ENCODE measurements at places on chromosomes 11 and 22.

DNA sequence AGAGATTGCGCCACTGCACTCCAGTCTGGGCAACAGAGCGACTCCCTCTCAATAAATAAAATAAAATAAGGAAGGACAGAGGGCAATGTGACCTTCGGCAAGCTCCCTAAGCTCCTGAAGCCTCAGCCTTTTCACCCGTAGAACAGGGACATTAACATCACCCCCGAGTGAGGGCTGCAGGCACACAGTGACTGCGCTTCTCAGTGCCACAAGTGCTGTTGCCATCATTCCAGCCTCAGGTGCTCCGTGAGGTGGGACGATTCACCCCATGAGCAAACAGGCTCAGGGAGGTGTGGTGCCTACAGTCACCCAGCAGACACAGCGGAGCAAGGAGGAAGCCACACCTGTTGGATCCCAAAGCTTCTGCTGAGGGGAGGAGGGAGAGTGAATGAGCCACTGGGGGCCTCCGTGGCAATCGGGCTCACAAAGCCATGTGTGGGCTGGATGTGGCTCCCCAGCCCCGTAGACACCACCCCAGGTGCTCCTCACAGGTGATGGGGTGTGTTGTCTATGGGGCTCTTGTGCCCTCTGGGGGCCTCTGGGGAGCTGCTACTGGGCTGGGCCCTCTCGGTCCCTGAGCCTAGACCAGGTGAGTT, 9.1 kb upstream of the TCF20 start:
- DNase-seq = no peak

DNA sequence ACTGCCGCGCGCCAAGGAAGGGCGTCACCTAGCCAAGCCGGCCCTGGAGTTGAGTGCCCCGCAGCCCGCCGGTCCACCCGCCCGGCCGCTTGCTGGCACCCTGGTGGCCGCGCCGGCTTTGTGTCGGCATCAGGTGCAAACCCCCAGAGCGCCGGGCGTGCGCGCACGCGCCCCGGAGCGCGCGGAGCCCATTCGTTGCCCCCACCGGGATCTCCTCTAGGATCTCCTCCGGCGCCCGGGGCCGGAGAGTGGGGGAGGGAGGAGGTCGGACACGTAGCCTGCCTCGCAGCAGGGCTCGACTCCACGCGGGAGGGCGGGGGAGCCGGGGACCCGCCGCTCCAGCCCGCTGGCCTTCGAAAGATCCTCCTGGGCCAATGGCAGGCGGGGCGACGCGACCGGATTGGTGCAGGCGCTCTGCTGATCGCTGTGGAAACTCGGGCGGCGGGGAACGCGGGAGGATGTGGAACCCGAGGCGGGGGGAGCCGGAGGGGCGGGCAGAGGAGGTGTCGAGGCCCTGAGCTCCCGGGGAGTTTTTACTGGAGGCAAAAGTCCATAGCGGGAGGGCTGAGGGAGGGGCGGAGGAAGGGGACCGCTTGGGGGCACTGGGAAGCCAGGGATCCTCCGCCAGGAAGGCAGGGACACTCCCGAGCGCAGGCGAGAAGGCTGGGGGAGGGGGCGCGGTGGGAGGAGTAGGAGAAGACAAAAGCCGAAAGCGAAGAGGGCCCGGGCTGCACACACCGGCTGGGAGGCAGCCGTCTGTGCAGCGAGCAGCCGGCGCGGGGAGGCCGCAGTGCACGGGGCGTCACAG, at the start of gene FADS2:
Gene FADS2, plus strand, starts transcription at position 730 of the 808 bp plus-strand sequence. CDS start 91 bp downstream, outside the sequence.
- peak; percentile 41 for DNase-seq

DNA sequence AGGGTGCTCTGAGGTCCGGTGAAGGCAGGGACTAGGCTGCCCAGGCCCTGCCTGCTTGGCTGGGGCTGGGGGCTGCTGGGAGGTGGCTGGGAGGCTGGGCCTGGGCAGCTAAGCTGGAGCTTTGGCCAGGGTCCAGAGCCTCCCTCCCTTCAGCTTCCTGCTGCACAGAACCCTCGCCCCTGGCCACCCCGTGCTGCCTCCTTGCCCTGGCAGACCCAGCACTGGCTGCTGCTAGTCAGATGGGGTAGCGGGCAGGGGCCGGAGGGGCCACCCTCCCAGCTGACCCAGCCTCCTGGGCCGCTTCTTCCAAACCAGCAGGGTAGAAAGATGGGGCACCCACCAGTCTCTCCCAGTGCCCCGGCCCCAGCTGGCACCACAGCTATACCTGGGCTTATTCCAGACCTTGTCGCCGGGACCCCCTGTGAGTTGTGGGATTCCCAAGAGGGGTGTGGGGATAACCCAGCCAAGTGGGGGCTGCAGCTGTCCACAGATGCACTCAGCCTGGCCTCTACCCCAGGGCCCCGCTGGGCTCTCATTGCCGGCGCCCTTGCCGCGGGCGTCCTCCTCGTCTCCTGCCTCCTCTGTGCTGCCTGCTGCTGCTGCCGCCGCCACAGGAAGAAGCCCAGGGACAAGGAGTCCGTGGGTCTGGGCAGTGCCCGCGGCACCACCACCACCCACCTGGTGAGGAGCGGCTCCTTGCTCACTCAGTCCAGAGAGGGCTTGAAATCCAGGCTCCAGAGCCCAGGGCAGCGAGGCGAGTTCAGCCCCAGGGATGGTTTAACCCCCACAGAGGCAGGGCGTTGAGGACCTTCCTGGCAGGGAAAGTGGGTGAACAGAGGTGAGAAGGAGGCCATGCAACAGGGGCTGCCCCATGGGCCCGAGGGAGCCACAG, at the start of gene SYT8:
Gene SYT8, plus strand, starts transcription at position 212 of the 892 bp plus-strand sequence. Its CDS starts 116 bp downstream, at position 328.
- DNase-seq = no peak

DNA sequence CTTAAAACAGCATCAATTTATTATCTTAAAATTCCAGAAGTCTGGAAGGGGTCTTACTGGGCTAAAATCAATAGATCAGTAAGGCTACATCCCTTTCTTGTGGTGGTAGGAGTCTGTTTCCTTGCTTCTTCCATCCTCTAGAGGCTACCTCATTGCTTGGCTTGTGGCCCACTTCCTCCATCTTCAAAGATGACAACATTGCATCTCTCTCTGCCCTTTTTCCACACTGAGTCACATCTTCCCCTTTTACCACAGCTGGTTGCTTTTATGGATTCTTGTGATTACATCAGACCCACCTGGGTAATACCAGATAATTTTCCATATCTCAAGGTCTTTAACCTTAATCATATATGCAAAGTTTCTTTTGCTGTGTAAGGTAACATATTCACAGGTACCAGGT, 60.9 kb downstream of the GRIA4 start:
- DNase-seq = no peak

DNA sequence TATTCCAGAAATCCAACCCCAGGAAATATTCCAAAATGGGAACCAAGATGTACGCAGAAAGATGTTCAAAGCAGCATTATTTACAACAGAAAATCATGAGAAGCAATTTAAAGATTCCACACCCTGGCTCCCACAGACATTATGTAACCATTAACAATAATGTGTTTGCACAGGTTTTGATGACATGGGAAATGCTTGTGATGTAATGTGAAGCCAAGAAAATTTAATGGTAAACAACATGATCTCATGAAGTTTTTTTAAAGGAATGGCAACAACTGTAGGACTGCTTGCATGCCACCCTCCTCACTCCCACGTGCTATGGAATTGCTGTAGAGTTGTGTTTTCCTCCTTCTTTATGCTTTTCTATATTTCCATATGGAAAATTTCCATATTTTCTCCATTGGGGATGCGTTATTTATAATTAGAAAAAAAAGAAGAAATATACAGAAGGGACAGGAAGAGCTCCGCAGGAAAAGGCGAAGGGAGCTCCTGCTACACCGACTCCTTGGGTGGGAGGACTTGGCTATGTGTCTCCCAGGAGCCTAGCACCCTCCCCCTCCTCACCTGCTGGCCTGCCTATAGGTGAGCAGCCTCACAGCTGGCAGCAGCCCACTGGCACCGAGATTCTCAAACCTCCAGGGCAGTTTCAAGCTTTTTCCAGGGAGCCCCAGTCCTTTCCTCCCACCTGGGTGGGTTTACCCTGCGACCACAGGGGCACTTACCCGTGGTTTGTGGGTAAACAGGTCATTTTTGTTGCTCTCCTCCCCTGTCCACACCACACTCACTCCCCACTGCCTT, 20.9 kb downstream of the LRFN4 start:
- DNase-seq = no peak

GRCh38 chr22:28151151-28151816, 232.2 kb upstream of the PITPNB start:
- no peak for DNase-seq

DNA sequence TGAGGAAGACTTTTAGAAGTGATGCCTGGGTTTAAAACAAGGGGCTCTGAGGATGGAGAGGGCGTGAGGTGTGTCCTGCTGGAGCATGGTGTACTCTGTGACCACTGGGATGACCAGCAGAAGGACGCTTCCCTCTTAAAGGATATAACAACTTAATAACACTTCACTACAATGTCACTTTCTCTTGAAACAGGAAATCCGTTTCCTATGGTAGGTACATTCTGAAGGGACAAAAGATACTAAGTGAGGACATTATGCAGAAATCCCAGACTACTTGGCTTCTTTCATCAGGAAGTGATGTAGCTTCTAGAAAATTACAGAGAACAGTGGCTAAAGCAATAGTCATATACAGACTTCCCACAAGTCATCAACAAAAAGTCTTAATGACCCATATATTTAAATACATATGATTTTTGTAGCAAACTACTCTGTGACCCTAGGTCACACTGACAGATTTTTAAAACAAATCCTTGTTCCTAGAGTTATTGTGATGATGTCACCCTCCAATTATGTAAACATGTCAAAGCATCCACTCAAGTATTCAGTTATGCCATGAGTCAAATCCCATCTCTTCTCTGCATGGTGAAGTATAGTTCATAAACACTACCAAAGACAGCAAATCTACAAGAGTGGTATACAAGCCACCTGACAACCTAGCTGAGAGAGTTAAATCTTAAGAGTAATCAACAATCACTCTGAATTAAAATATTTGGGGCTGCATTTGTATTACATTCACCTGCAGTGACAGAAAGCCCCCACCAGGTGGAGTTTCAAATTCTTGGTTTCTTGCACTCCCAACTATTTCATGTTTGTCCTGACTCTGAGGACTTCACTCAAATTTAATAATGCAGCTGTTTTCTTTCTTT, 32.8 kb downstream of the PITPNB start:
- DNase-seq = no peak

GRCh38 chr22:20549232-20549841, 41.9 kb downstream of the MED15 start:
- no peak for DNase-seq

GRCh38 chr11:26963764-26964163, 30.1 kb upstream of the FIBIN start:
- DNase-seq = no peak

DNA sequence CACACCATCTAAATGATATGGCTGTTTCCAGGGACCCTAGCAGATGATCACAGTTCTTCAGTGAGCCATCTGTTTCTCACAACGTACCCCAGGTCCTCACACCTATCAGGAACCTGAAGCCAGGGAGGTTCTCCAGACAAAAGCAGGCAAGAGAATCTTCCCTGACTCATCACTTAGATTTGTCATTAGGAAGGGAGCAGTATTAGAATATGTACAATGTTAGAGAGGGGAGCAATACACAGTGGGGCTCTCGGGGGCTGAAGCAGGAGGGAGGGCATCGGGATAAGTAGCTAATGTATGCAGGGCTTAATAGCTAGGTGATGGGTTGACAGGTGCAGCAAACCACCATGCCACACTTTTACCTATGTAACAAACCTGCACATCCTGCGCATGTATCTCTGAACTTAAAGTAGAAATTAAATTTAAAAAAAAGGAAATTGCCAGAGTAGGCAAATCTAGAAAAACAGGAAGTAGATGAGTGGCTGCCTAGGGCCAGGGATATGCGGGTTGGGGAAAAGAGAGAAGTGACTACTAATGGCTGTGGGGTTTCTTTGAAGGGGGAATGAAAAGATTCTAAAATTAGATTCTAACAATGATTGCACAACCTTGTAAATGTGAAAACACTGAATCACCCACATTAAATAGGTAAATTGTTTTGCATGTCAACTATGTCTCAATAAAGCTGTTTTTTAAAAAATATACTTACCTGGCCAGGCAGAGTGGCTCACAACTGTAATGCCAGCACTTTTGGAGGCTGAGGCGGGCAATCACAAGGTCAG, 14.4 kb downstream of the C22orf42 start:
- DNase-seq = no peak

GRCh38 chr11:130601764-130602460, 153.5 kb downstream of the ADAMTS15 start:
- DNase-seq = no peak

DNA sequence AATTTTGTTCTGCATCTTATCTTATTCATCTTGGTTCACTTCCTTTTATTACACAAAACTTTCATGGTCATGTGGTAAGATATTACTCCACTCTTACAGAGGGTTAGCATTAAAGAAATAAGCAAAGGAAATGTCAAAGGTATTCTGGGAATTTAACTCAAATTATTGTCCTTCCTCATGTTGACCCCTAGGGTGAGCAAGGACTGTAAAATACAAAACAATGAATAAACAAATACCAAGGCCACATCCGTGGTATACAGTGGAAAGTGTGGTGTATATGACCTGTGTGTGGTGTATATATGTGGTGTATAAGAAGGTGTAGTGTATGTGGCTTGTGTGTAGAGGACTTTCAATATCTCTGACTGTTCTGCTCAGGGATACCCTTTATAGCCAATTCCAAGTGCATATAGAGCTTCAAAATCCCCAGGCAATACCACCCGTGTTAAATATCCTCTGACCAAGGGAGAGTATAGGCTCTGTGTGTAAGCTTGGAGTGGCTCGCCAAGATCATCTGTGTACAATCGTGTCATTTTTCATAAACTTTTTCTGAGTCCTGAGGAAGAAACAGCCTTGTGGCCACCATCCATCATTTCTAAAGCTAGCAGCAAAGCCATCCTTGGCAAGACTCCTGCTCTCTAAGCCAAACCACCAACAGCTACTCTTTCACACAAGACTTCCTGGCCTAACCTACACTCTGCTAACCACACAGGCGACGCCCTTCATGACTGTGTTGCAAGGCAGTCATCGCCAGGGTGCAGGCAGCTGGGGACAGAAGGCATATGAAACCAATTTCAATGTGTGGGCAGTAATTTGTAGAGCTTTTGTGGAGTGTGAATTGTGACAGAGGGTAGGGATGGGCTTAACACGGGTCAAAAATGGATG, 548.0 kb downstream of the ETS1 start:
- no peak for DNase-seq

DNA sequence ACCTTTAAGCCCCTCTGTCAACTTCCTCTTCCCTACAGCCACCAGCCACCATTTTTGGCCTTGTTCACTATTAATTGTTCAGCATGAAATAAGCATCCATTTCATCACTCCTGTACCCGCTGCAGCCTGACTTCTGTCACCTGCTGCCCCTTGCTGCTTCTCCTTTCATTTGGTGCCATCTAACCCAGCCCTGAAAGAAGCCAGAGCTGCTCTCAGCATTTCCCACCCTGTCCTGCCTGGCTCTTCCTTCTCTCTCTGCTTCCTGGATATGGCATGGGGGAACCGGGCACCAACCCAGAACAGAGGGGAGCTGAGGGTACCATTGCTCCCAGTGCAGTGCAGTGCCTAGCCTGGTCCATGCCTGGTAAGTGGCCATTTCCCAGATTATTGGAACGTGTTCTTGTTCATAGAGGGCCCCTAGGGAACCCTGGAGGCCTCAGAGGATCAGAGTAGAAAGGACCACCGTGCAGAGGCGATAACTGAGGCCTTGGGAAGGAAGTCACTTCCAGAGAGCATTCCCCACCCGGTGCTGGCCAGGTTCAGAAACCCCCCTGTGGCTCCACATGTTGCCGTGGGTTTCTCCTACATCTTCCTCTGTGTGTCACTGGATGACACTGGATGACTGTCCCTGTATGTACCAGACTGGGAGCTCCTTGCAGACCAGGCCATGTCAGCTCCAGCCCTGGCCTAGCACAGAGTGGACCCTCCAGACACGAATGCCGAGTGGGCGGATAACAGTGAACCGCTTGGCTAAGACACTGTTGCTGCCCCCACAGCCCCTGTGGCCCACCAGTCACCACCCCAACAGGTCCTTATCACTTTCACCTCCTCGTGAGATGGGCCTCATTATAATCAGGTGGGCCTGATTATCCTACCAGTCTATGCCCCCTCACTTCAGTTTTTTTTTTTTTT, 4.7 kb downstream of the YDJC start:
- DNase-seq = no peak
